AML-193 (cell line): ENCODE measurements at places on chromosomes 3 and 15.

- DNase-seq, result no peak
These were observed 11.5 kb downstream of the PARP16 start for GRCh38 chr15:65275104-65275727.

DNA sequence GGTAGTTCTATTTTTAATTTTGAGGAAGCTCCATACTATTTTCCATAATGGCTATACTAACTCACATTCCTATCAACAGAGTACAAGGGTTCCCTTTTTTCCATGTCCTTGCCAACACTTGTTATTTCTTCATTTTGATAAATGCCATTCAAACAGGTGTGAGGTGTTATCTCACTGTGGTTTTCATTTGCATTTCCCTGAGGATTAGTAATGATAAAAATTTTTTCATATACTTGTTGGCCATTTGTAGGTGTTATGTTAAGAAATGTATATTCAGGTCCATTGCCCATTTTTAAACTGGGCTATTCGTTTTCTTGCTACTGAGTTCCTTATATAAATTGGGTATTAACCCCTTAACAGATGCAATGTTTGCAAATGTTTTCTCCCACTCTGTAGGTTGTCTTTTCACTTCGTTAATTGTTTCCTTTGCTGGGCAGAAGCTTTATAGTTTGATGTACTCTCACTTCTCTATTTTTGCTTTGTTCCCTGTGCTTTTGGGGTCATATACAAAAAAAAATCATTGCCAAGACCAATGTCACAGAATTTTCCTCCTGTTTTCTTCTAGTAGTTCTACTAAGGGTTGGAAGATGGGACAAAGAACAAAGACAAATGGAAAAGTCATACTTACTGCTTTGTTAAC is 11.0 kb upstream of the VPS39 start:
- DNase-seq, result no peak

DNA sequence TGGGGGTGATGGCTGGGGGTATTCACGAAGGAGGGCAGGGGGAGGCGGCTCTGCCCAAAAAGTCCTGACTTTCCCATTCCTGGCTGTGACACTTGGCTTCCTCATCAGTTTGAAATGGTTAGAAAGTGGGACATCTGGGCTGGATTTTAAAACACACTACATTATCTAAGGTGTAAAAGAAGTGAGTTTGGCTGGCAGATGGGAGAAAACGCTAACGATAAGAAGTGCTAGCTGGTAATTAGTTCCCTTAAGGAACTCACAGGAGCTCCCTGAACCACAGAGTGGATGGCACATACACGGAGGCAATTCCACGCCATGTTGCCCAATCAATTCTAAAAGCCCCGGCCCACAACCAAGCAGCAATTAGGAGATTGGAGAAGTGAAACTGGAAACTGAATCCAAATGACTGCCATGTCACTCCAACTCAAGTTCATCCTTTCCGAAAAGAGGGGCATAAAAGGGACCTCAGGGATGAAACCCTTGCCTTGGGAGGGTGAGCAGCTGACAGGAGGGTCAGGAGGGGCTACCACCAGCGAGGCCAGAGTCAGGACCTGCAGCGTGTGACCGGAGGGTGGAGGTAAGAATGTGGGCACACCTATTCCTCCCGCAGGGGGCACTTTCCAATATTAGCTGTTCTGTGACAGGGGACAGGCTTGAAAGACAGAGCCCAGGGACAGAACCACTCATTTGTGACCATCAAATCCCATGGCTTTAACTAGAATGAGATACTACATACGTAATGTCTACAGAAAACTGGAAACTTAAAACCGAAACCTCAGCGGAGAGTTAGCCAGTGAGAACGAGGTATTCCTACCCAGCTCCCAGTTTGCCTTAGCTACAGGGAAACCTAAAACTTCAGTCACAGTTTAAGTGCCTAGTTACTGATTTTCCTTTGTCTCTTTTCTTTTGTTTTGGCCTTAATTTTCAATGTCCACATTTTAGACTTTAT is 95.3 kb upstream of the OXTR start:
- DNase-seq, result no peak

- no peak for DNase-seq
These were observed 33.6 kb downstream of the FOXP1 start for GRCh38 chr3:71549951-71550350.

GRCh38 chr3:119783255-119783654 is 1.4 kb downstream of the NR1I2 start:
- no peak for DNase-seq

DNA sequence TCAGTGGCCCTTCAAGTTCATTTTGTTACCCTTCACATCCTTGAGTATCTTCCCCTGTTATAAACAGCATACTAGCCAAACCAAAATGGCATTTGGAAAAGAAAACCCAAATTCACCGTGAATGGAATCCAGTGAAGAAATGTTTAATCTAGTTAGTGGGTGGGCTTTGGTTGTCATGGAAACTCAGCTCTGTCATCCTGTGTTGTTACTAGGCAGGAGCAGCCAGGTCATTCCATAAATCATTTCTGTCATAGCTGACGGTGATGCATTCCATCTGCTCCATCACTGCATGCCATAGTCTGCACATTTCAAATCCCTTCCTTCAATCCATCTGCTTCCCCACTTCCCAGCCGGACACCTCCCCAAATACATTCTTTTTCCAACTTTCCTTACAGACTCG is 140.4 kb upstream of the CGNL1 start:
- no peak for DNase-seq

DNA sequence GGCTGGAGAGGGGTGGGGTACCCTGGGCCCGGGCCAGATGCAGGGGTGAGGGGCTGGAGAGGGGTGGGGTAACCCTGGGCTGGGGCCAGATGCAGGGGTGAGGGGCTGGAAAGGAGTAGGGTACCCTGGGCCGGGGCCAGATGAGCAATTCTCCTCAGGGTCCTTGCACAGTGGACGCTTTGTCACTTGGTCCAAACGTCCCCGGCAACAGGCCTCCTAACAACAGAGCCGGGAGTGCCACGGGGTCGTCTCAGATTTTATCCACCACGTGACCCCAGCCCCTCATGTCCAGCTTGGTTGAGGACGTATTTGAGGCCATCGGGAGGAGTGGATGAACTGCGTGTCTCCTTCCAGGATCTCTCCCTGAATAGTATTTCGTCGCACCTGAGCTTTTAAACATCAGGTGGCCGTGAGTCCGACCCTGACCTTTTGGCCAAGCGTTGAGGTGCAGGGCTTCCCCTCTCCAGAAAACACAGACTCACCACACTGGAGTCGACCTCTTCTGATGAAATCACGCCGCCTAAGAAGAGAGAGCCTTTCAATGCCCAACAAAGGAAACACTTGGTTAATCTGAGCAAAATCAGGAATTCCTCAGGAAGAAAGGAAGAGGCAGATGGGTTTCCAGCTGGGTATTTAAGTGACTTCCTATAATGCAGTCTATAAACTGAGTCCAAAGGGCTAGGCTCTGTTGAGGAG is 12.8 kb upstream of the LRRC15 start:
- DNase-seq, result no peak

- no peak for DNase-seq
These were observed 103.4 kb downstream of the WNT7A start for GRCh38 chr3:13776253-13777050.

DNA sequence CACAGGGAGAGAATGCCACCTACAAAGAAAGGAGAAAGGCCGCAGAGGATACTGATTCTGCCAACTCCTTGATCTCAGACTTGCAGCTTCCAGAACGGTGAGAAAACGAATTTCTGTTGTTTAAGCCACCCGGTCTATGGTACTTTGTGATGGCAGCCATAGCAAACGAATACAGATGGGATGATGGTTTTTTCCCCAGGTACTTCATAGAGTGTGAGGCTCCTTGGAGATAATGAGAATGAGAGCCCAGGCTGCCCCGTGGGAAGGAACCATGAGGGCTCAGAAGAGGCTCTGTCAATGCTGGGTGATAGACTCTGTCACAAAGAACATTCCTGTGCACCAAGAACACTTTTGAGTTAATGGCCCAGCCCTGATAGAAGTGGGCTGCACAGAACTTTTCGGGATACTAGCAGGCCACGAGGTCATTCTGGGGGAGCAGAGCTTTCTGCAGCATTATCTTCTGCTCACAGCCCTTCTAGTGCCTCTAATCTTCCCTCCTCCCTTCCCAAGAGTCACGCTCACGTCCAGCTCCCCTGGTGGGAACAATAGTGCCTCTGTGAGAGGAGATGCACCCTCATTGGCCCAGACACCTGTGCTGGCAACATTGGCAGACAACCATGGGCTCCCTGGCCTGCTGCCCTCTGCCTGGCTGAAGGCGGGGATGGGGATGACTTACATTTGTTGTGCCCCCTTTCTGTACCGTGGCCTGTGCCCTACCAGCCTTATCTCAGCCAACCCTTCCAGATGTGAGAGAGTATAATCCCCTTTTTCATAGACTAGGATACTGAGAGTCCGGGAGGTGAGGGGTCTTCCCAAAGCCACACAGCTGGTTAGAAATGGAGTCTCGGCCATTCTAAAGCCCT is 5.2 kb upstream of the RLBP1 start:
- no peak for DNase-seq

GRCh38 chr15:41336549-41336948 is 3.9 kb downstream of the NUSAP1 start:
- no peak for DNase-seq

- DNase-seq, result no peak
These were observed 21.8 kb upstream of the EPB42 start for GRCh38 chr15:43242616-43243015.

DNA sequence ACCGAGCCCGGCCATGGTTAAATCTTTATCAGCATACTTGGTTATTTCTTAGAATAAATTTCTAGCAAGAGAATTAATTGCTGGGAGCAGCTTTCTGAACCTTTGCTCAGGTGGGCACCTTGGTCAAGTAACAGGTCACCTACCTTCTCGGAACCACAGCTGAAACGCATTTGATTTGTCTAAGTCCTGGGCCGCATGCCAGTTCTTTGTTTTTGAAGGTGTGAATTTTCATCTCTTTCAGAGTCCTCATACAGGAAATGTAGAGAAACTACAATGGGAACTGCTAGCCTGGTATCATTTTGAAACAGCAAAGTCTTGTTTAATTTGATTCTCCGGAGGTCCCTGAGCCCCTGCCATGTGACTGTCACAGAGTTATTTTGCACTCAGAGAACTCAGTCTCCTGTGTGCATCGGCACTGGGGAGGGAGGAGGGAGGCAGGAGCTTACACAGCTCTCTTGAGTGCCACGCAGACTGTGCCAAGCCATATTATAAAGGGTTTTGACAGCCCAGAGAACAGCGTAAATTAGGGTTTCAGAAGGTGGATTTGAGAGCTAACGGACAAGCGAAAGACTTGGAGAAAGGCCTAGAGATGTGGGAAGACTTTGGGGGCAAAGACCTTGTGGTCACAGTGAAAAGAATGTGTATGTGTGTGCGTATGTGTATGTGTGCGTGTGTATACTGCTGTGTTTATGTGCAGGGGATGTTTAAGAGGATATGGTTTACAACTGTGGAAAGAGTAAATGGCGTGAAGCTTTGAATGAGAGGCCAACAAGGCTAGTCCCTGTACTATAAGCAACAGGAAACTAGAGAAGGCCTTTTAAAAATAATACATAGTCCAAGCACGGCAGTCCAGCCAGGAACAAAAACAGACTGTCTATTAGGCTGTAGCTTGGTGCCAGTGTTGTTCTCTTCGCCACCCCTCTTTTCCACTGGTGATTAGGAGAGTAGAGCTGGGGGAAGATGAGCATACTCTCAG is 61.8 kb upstream of the ATP13A3 start:
- no peak for DNase-seq
